PC-3 (cell line): ENCODE measurements at places on chromosomes 11 and 22. TPM values are rescaled to one million over a fixed set of nuclear protein-coding genes. Genes with fewer than 3 reads are reported as not detected.

The OR5A1 gene
- not detected in 2 replicates for total RNA-seq

The SCGB1C1 gene
- total RNA-seq, result not detected in 2 replicates

- DNase-seq, result no peak
Observed at GRCh38 chr11:85961930-85962363, 106.8 kb downstream of the CCDC83 start.

DNA sequence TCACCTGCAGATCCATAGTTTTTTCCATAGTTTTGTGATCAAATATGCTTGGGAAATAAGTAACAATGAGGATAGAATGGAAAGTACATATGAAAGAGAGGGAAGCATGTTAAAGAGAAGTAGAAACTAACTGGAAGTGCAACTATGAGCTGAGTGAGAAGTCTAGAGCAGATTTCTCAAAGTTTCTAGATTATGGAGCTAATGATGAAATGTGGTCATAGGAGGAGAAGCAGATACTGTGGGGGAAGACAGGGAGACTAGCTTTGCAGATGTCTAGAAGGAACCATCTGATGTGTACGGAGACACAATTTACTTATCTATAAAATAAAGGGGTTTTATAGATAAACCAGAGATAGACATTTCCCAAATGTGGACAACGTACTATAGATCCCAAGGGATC is 37.1 kb downstream of the RELT start:
- DNase-seq, result no peak

The SYT7 gene
- total RNA-seq, result 21.5 and 23.2 TPM in 2 replicates

The RCOR2 gene
- 1.2 and 1.4 TPM in 2 replicates for total RNA-seq

- no peak for DNase-seq
Observed at GRCh38 chr11:10798330-10798928, 10.3 kb downstream of the EIF4G2 start.

The OR1S1 gene
- not detected in 2 replicates for total RNA-seq

DNA sequence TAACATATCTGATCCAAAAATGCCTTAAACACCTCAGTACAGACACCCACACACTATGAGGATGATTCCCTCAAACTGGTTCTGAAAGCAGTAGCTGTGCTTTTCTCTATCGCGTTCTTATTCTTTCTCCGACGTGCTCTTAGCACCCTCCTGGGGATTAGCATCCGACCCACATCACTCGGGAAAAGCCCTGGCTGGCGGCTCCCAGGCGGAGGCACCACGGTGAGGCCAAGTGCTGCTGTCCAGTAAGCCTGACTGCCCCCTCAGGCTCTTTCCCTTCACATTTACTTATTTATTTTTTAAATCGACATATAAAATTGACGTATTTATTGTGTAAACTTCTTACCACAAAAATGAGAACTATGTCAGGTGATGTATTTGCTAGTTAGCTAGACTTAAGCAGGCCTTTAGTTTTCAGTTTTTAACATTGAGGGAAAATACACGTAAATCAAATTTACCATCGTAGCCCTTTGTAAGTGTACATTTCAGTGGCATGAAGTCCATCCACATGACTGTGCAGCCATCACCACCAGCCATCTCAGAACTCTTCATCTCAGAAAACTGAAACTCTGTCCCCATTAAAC is 19.2 kb downstream of the TBX1 start:
- DNase-seq, result no peak

The PTPRCAP gene
- total RNA-seq, result 0.15 and 0.29 TPM in 2 replicates

The SHISAL1 gene
- 1.1 and 2.2 TPM in 2 replicates for total RNA-seq

DNA sequence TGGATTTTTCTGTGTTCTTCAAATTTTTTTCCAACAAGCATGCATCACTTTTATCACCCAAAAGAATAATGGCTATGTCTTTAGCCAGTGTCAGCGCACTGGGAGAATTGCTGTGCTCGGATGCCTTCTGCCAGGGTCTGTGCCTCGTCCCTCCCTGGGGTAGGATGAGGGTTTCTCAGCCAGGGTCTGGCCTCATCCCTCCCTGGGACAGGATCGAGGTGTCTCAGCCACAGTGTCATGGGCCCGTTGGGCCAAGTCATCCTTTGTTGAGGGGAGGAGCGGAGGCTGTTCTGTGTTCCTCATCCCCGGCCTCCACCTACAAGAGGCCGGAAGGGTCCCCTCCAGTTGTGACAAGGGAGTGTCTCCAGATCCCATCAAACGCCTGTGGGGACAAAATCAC is 22.7 kb downstream of the LINC01488 start:
- no peak for DNase-seq

The TMEM151A gene
- total RNA-seq, result not detected in 2 replicates

The APOC3 gene
- total RNA-seq, result not detected in 2 replicates

DNA sequence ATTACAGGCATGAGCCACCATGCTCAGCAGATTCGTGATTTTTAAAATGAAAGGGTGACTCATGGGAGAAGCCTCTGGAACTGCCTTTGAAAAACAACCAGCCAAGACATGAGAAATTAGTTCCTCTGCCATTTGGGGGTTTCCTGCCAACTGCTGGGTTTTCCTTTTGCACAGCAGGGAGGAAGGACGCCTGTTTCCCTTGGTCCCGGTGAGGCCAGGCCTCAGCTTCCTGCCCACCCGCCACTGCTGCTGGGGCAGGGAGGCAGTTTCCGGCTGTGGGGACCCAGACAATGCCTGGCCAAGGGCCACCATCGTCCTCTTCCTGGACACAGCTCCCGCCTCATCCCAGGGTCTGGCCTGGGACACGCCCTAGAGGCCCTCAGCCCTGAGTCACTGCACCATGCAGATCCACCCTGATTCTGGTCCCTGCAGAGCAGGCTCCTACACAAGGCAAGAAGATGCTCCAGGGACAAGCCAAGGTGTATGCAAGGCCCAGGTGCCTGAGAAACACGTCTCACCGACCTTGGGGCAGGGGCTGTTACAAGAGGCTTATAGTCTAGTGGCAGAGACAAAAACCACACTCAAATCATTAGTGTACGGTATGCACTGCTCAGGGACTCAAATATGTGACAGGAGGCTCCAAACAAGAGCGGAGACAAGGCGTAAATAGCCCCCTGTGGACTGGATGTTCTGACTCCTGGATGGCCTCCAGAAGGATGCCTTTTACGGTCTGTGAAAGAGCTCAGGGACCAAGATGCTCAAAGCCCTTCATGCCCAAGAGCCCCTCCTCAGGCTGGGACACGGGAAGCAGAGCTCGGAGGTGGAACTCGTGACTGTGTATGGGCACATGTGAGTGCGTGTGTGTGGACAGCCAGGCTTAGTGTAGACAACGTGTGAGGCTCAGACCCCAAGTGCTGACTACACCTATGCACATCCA is 10.0 kb downstream of the PPM1F start:
- peak; percentile 87 for DNase-seq

The FAU gene
- total RNA-seq, result 1,119 and 1,157 TPM in 2 replicates

The SBF1 gene
- 48.5 and 67.1 TPM in 2 replicates for total RNA-seq

The GDPD4 gene
- total RNA-seq, result not detected in 2 replicates

The LMNTD2 gene
- 1.4 and 2.4 TPM in 2 replicates for total RNA-seq

DNA sequence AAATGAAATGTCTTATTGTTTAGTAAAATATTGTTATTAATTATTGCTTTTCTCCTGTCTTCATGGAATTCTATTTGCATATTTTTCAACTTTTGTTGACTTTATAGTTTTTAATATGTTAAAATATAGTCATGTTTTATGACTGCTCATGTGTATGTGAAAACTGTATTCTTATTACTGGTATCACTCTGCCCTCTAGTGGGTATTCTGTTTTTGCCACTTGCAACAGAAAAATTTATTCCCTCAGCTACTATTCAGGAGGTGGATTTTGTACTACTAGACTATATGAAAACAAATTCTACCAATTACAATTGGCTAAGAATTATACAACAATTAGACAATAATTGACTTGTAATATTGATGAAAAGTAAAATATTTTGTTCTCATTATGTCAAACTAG is 45.0 kb downstream of the OR4C6 start:
- peak; percentile 76 for DNase-seq

The MN1 gene
- 2.7 and 3.1 TPM in 2 replicates for total RNA-seq

- no peak for DNase-seq
Observed at GRCh38 chr11:87967459-87967858, 207.8 kb downstream of the RAB38 start.

DNA sequence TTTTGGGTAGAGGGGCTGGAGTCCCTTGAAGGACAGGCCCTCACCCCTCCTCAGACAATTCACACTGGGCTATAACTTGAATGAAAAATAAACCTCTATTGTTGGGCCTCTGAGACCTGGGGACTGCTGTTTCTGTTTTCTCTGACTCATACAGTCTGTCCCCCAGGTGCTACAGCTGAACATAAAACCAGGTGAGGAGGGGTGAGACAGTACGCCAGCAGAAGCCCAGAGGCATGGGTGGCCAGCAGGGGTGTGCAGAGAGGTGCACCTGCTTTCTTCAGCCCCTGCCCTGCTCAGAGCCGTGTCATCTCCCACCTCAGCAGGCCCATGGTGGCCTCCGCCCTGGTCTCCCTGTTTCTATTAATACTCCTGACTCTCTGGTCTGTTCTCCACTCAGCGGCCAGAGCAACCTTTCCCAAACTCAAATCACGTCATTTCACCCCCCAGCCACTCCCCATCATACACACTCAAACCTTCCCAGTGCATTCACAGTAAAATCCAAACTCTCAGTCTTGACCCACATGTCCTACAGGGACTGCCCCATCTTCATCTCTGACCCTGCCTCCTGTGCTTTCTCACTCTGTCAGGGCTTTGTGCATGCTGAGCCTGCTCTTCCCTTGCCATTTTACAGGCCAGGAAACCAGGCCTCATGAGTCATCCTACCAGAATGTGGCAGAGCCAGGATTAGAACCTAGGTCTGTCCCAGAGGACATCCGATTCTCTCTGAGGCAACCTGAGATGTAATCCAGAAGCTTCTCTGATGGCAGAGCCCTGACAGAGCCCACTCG is 5.4 kb upstream of the IL2RB start:
- peak; percentile 12 for DNase-seq

The FXYD2 gene
- not detected in 2 replicates for total RNA-seq

- no peak for DNase-seq
Observed at GRCh38 chr11:44408711-44409470, 99.0 kb upstream of the ALX4 start.

The MS4A4A gene
- total RNA-seq, result not detected in 2 replicates

DNA sequence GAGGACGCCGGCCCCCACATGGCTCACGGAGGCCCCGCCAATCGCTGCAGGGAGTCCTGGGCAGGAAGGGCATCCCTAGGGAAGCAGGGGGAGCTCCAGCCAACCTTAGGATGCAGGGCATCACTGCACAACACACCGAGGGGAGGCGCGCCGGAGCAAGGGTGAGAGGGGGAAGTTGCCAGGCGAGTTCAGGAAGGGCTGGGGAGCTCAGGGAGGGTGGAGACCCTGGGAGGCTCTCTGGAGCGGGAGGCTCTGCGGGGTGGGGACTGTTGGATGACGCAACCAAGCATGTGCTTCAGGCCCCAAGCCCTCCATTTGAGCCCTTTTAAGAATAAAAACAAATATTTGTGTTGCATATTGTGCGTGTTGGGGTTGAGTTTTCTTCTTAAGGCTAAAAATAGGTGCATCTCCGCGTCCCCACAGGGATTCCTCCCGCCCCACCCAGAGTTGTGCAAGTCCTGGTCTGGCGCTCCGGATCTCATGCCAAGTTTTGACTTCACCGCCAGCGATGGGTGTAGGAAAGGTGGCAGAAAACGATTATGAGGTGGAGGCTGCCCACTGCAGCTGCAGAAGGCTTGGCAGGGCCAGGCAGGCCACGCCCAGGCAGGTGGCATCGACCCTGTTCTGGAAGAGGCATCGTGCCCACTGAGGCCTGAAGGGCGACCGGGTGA is 65.2 kb downstream of the WNT7B start:
- peak; percentile 78 for DNase-seq

The SPINDOC gene
- 61.5 and 67.2 TPM in 2 replicates for total RNA-seq

DNA sequence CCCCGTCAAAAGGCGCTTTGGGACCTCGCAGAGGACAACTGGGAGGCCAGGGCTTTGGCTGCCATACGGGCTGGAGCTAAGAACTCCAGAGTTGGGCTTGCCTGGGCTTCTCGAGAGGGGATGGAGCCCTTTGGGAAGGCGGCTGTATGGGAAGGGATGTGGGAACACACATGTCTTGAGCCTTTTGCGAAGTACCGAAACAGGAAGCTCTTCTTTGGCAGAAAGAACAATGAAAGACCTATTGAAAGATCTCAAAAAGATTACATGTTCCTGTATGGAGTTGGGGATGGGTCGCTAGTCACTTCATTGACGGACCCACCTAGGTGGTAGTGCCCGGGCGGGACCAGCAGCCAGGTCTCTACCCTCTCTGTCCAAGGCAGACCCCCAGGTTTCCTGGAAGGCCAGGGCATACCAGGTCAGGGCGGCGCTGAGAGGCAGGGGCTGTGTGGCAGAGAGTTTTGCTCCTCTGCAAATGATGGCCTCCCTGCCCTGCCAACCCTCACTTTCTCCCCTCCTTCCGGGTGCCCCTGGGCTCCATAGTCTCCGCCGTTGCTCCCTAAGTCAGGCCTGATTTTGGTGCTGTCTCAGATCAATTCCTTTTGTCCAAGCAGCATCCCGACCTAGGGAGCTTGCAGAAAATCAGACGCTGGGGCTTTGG is 1.0 kb downstream of the ST14 start:
- DNase-seq, result no peak

DNA sequence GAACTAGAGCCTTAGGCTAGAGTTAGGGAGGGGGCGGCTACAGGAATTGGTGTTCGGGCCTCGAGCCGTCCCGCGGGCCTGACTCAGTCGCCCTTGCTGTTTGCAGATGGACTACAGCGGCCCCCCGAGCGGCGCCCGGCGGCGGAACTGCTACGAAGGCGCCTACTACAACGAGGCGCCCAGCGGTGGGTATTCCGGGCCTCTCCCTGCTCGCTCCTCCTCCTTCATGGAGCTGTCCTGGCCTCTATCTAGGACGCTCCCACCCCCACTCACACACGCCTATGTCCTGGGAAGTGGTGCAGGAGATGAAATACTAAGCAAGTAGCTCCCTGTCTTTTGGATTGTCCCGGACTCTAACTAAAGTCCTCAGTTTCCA is 1.4 kb downstream of the MYOD1 start:
- no peak for DNase-seq

- peak; percentile 97 for DNase-seq
Observed at GRCh38 chr11:103609117-103610066, 427.0 kb upstream of the DDI1 start.

GRCh38 chr22:45284705-45285262 is at the start of gene UPK3A:
UPK3A (plus strand) TSS chr22:45284949; CDS start chr22:45285014, 65 bp downstream.
- DNase-seq, result peak; percentile 75

GRCh38 chr22:43343670-43344519 is 723 bp upstream of the SCUBE1 start:
- DNase-seq, result no peak

DNA sequence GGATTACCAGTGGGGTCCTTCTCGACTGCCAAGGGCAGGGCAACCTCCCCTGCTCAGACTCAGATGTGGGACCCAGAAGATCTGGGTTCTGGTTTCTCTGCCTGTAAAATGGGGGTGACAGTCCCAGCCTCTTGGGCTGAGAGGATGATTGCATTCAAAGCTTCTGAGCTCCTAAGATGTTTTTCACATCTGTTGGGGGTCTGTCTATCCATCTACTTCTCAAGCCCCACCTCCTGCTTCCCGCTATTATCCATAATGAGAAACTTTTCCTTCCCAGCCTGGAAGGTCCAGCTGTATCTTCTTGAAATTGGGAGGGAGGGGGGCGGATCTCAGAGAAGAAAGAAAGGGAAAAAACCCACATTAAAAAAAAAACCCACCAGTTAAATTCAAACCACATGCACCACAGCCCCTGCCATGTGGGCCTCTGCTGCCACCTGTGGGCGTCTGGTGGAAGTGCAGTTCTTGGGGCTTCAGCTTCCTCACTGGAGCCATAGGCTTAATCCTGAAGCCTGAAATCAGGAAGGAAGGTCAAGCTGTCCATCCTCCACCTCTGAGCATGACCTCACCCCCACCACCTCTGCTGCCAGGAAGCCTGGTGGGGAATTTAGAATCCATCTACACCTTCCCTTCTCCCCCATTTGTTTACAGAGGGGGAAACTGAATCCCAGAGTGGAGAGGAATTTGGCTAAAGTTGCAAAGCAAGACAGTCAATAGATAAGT is 27.3 kb downstream of the ARHGEF17 start:
- peak; percentile 94 for DNase-seq

The VSTM5 gene
- 12.6 and 15.6 TPM in 2 replicates for total RNA-seq

GRCh38 chr11:115407496-115407895 is 96.7 kb downstream of the CADM1 start:
- no peak for DNase-seq

The NXPE1 gene
- total RNA-seq, result not detected in 2 replicates
